ENCODE measurements at places on chromosomes 2 and 18.

DNA sequence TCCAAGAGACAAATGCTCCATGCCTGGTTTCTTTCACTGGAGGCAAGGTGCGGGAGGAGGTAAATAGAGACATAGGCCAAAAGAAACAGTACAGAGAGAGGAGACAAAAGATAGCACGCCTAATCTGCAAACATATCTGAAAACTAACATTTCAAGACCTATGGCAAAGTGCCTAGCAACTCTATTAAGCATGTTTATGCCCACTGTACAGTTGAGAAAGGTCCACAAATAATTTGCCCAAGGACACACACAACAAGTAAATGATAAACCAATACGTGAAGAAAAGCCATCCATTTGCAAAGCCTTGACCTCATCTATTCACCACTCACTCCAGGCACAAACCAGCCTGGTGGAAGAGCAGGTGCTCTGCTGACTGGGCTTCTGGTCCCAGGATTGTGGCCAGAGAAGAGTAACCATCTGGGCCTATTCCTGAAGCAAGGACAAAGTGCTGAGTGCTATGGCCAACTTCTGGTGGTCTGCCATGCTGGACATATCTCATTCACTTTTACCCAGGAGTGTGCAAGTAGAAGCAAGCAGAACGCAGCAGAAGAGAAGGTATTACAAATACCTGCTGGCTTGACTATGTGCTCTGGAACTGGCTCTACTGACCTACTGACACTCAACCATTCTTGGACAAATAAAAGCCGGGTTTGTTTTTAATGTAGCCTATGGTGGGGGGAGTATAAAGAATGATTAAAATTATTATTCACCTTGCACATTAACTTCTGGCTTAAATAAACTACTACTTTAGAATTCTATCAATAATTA lies 25.3 kb downstream of the TMEM131 start:
- DNase-seq = no peak

- no peak for DNase-seq
Observed at GRCh38 chr2:17336458-17336857, 181.8 kb downstream of the RAD51AP2 start.

GRCh38 chr2:114031605-114032505 lies 142.0 kb downstream of the ACTR3 start:
- DNase-seq = no peak

- no peak for DNase-seq
Observed at GRCh38 chr18:13315000-13315399, 96.4 kb downstream of the LDLRAD4 start.

DNA sequence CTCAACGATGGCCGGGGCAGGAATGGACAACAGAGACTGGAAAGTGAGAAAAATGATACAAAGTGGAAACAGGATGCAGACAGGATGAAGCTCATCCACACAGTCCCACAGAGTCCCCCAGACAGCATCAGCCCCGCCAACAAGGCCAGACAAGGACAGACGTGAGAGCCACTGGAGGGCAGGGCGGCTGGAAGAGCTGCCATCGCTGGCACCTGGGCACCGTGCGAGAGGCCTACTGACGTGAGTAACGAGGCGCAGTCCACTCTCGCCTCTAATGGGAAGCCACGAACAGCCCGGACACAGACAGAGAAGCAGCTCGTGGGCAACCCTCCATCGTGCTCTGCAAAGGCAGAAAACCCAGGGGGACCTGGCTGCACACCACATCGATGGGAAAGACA lies 17.1 kb downstream of the HDAC4 start:
- DNase-seq = no peak

GRCh38 chr2:219420687-219421086 lies 2.5 kb downstream of the DES start:
- no peak for DNase-seq

DNA sequence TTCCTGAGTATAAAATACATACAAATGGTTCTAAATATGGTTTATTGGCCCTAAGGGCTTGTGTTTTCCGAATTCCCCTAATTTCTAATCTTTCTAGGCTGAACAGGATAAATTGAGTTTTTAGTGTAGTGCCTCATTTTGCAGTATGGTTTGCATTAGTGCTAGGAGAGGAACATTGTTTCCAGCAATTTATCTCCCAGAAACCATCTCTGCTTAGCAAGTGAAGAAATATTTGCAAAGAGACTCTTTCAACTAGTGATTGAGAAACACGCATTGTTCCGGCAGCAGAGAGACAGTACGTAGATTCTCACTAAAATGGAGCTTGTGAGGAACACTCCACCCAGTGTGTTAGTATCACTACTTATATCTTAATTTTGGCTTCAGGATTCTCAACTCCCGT lies 177.8 kb upstream of the EPAS1 start:
- peak; percentile 85 for DNase-seq

DNA sequence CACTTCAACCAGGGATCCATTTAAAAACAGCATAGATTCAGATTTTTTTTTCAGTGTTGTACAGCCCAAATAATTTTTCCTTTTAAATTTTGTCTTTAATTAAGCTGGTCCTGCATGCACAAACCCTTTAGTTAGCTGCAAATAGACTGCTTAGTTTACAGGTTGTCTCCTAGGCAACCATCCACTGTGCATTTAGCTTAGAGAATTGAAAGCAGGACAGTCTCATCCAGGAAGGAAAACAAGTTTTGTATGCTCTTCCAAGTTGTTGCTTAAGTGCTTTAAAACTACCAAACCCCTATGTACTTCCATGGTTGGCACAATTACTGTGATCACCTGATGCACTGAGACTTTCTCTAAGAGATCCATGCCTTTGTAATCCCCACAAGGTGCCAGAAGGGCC lies at the start of gene MAP3K19:
Gene MAP3K19 (minus strand): TSS at position 148 of the 400 bp plus-strand sequence. CDS start 22,800 bp downstream, outside the sequence.
- peak; percentile 5 for DNase-seq

DNA sequence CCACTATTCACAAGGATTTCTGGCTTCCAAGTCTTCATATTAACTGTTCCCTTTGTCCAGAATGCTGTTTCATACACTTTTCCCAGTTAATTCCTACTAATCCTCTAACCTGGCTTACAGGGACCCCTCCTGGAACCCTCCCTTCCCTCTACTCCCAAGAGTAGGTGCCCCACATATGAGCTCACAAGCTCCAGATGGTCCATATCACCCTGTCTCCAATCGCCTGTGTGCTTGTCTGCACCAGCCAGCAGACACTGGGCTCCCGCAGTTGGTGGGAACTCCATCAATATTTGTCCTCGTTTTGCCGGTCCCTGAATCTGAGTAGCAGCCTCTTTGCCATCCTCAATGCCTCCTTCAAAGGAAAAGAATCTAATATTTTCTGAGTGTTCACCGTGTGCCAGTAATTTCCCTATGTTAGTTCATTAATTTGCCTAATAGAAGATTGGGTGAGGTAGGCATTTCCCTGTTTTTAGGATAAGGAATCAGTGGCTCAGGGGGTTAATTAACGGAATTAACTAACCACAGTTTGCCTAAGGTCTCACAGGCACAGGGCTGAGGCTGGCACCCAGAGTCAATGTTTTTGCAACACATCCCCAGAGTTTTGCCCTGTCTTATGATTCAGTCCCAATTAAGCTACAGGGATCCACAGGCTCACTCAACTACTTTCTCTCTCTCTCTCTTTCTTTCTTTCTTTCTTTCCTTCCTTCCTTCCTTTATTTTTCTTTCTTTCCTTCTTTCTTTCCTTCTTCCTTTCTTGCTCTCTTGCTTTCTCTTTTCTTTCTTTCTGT lies 141.6 kb upstream of the CYP1B1 start:
- no peak for DNase-seq

- no peak for DNase-seq
Observed at GRCh38 chr2:62305421-62306176, 109.7 kb downstream of the B3GNT2 start.

GRCh38 chr2:151654891-151655290 lies 79.4 kb downstream of the NEB start:
- no peak for DNase-seq

- DNase-seq = no peak
Observed at GRCh38 chr2:96095116-96095636, 21.2 kb downstream of the ADRA2B start.

DNA sequence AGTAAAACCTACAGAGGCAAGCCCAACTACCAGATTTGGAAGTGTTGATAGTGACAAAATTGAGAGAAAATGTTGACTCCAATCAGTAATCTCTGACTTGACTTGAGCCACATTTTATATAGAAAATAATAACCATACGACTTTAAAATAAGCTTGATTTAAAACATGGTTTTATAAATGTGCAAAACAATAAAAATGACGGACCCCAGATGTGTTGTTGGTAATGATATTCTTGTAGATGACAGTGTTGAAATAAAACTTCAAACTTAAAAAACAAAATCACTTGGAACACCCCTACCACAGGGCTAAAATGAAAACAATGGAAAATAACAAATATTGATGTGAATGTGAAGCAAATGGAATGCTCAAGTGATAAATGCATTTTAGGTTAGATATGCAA lies 188.1 kb downstream of the SRBD1 start:
- DNase-seq = no peak

DNA sequence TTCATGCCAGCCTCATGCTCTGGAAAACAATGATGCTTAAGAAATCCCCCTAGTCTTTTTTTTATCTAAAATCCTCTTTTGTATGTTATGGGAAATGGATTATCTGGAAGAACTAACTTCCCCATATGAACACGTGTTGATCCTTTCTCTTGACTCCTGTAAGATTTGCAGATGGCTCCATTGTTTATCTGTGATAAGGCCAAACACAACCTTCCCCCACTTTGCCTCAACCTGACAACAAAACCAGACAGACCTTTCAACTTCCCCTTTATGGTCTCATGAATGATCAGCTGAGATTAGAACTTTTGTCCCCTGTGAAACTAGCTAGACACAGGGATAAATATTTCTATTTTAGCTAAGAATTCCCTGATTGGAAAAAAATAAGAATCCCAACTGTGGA lies 828.0 kb upstream of the CDH2 start:
- no peak for DNase-seq

DNA sequence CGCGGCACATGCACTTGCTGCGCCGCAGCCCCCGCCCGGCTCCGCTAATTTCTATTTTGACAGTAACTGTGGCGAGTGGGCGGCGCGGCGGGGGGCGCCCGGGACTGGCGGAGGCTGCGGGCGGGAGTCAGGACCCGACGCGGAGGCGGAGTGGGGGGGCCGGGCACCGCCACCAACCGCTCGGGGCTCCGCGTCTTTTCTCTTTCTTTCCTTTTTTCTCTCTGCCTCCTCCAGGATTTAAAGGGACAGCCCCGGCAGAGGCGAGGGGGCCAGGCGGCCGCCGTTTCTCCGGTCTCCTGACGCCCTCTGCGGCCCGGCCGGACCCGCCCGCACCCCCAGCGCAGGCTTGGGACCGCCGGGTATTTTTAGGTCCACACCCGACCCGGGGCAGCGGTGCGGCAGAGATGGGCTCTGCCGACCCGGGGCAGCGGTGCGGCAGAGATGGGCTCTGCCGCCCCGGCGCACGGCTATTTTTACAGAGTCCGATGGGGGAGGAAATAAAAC lies 460 bp upstream of the ZBTB7C start:
- DNase-seq = peak; percentile 19

DNA sequence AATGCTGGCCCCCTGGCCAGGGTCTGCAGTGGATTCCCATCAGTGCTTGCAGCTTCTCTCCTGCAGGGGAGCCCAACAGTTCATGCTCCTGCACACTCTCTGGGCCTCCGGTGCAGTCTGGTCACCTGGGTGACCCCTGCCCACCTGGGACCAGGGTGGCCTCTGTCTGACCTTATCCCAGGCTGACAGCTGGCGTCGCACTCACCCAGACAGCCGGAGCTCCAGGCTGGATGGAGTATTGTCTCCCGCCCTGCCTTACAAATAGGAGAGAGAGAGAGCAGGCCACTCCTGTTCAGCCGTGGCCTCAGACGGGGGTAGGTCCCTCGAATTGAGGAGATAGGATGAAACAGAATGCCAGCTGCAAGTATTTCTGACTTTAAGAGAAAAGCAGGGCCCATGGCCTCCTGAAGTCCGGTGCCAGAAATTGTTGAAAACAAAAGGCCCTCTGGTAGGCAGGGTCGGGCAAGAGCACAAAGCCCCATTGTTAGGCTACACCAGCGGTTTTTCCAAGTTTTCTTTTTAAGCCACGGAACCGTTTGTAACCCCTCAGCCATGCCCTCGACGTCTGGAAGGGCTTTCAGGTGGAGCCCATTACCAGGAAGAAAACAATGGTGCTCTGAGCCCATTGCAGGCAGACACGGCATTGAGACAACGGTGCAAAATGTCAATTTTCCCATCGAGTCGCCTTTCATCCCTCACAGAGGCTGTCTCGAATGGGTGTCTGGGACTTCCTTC lies 258.4 kb downstream of the BCL11A start:
- DNase-seq = no peak

- DNase-seq = no peak
Observed at GRCh38 chr2:38215522-38215921, 139.6 kb upstream of the CYP1B1 start.

GRCh38 chr2:205077159-205077558 lies 531.9 kb downstream of the PARD3B start:
- no peak for DNase-seq

GRCh38 chr2:162086904-162087303 lies 12.9 kb upstream of the DPP4 start:
- no peak for DNase-seq

GRCh38 chr2:134683561-134684112 lies 35.2 kb downstream of the TMEM163 start:
- no peak for DNase-seq

DNA sequence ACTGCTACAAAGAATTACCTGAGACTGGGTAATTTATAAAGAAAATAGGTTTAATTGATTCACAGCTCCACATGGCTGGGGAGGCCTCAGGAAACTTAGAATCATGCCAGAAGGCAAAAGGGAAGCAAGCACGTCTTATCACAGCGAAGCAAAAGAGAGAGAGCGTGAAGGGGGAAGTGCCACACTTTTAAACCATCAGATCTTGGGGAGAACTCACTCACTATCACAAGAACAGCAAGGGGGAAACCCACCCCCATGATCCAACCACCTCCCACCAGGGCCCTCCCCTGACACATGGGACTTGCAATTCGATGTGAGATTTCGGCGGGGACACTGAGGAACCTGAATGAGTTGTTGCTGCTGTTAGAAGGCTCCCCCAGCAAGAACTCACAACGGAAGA lies 220.2 kb upstream of the PIEZO2 start:
- no peak for DNase-seq

Measured in choroid plexus epithelial cell (primary cell).